ENCODE measurements at places on chromosomes 1 and 21.

GRCh38 chr1:91736715-91737615 is 149.0 kb downstream of the TGFBR3 start:
- DNase-seq: no peak

DNA sequence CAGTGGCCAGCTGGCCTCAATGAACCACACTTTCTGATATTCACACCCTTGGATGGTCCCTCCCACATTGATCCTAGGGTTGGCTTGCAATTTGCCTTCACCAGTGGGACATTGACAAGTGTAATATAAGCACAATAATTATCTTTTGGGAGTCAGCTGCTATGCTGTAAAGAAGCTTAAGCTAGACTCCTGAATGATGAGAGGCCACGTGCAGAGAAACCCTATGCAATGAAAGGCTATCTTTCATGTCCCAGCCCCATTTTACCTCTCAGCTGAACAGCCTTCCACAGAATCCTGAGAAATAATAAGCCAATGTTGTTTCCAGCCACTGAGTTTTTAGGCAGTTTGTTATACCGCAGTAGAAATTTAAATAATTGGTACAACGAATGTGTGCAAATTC is 11.1 kb upstream of the C8A start:
- DNase-seq: no peak

DNA sequence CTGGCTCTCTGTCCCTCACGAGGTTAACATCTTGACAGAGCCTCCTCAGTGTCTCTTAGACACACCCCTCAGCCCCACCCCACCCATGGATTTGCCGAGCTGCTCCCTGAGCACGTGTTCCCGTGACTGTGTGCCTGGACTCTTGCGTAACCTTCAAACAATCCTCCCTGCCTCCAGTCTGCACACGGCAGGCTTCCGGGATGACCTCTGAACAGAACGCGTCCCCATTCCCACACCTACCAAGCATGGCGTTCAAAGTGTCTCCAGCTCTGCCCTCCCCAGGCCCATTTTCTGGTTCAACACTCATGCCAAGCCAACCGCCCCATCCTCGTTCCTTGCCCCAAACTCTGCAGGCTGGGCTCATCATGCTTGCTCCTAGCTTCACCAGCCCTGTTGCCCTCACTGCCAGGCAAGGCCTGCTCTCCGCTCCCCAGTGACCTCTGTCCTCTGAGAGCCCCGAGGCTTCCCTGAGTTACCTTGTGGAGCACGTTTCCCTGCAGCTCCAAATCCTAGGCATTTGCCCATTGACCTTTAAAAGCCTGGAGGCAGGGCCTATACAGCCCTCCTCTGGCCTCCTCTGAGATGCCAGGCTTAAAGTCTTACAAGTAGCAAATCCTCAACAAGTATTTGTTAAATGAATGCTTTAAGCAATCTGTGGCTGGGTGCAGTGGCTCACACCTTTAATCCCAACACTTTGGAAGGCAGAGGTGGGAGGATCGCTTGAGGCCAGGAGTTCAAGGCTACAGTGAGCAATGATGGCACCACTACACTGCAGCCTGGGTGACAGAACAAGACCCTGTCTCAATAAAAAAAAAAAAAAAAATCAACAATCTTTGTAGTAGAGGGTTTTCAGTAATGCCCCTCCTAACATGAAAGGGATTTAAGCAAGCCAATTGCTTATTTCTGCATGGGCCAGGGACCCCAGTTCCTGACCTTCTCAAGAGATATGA is 5.0 kb downstream of the AGT start:
- no peak for DNase-seq

DNA sequence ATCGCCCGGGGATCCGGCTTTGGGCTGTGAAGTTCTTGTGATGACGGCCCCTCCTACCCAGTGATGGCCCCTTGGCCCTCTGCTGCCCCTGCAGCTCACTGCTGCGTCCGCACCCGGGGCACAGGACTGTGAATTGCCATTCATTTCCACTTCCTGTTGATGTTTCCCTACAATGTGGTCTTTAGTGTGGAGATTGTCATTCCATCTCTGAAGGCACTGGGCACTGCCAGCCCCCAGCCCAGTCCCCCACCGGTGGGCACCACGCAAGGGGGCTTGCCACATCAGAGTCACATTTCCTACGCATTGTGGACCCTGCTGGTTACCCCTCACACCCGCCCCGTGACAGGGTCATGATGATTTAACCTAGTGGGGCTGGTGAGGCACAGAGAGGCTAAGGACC is 2.5 kb upstream of the MX2 start:
- DNase-seq: no peak

DNA sequence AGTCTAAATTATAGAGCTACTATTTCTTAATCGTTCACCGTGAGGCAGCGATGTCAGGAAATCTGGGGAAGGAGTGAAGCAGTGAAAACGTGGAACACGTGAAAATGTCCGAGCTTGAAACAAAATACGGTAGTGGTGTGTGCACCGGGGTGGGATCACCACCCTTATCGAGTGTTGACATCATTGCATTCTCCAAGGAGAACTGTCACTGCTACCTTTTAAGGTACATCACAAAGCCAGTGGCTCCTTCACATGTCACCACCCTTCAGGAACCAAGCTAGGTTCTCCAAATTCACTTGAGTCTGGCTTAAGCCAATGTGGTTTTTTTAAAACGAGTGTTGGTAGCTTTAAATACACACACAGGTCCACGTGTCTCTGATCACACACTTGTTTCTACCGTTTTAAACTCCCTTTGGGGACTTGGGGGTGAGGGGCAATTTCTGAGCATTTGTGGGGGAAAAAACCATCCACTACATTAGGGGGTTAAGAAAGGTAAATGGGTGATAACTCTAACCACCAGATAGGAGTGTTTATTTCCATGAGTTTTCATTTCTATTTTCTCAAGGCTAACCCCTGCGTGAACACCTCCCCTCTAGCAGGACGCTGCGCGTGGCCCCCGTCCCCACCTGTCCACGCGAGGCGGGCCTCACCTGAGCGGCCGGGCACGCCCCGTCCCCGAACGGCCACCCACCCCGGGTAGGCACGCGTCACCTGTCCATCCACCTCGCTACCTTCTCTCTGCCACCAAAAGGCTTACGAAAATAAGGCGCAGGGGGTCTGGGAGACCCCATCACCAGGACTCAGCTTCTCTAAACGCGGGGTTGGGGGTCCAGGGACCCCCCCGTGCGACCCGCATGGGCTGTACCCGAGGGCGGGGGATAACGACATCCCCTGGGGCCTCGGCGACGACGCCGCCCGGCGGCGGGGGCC is 978 bp downstream of the PRDM15 start:
- DNase-seq: peak; percentile 30

GRCh38 chr1:84141182-84142003 is 2.7 kb upstream of the PRKACB start:
- DNase-seq: peak; percentile 26

GRCh38 chr1:175717610-175718540 is 25.5 kb downstream of the TNR start:
- DNase-seq: no peak

DNA sequence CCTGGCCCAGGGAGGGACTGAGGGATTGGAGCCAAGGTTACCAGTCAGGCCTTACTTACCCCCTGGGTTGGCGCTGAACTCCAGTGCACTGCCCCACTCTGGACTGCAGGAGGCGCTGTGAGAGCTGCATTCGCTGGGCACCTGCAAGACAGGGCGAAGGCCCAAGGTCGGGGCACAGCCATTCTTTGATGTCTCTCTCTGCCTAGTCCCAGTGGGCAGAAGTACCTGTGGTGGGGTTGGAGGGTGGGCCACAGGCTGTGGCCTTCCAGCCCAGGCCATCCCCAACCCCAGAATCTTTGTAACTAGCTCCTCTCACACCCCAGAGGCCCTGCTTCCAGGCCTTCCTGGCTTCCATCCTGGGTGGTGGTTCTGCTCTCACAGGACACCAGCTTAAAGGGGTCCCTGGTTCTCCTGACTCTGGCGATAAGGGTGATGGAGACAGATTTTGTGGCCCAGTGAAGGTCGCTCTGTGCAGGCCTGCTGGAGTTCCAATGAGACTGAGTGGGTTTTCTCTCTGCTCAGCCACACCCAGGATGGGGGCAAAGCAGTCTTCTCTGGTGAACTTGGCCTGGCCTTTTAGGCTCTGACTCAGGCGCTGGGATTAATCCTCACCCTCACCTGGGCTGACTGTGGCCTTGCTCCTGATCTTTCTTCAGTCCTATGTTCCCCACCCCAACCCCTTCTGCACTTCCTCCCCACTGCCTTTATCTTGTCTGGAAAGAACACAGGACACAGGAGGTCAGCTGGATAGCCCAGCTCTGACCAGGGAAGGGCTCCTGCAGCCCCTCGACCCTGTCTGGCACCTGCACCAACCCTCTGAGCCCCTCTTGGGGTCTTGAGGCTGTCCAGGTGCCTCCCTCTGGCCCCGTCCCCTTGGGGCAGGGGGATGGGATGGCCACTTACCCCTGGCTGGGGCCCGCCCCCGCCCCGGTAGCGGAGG is 954 bp downstream of the MYOG start:
- DNase-seq: no peak

DNA sequence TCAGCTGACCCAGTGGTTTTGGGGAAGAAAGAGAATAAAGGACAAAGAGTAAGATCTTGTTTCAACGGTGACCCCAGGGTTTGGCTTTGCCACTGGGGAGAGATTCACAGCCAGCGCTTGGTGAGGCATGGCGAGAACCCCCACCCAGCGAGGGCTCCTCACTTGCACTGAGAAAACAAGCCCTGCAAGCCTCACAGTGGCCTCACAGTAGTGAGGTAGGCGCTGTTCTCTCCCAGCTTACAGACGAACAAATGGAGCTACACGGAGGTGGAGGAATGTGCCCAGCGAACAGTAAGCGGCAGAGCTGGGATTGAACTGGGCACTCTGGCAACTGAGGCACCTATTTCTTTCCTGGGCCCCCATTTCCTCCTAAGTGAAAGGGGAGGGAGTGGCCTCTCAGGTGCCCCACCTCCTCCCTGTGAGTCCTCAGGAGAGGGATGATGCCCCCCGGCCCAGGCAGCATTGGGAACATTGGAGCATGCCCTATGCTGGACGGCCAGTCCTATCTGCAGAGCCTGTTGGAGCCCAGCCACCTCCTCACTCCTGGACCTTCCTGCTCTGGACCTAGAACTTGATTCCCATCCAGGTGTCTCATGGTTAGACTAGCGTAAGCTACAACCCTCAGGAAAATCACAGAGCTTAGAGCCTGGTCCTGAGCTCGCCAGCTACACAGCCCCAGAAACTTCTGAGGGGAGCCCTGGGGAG is 73.4 kb upstream of the EDN2 start:
- no peak for DNase-seq

GRCh38 chr1:85049735-85050166 is 1.5 kb upstream of the MCOLN3 start:
- no peak for DNase-seq

DNA sequence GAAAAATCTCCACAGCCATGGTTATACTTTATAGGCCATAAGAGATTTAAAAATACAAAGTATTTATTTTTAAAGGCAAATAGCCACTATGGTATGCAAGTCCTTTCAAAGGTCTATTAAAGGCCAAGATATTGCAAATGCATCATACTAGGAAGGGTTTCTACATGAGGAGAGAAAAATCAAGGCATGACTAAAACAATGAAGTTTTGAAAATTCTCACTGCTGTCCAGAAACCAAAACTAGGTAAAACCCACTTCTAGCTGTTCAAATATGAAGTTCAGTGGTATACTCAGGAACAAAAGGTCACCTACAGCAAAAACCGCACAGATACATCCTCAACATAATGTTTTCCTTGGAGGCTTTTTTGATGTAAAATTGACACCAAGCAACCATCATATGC is 75.0 kb downstream of the EPS15 start:
- DNase-seq: no peak

DNA sequence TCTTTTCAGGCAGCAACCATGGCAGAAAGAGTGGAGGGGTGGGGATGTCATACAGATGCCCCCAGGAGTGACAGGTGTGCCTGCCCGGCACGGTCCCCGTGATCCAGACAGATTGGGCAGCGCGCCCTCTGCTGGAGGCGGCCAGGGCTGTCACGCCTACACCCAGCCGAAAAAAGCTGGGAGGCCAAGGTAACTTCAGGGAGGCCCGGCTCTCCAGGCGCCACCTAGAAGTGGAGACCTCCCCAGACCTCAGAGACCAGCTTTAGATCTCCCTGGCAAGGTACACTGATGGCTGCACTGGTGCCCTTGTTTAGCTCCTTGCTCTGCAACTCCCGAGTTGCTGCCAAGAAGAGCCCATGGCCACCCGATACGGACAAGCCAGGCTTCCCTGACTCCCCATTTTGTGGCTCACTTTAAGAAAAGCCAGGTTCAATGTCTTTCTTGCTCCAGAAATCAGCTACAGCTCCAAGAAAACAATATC is 6.6 kb downstream of the GOLT1A start:
- peak; percentile 18 for DNase-seq

- no peak for DNase-seq
Measured at GRCh38 chr1:230208619-230209261, 141.7 kb downstream of the GALNT2 start.

GRCh38 chr1:921011-921837 is 2.5 kb upstream of the SAMD11 start:
- DNase-seq: peak; percentile 74

Measured in NCI-H2227 treated with DMSO at 0.1 percent for 48 hours (cell line).